ENCODE measurements at places on chromosomes 11 and 22. TPM values are rescaled to one million over a fixed set of nuclear protein-coding genes. Genes with fewer than 3 reads are reported as not detected.

MS4A7 gene
- total RNA-seq, result not detected

APOBEC3B gene
- 14.2 TPM for total RNA-seq

LBHD1 gene
- total RNA-seq, result 5.2 TPM

BTBD18 gene
- not detected for total RNA-seq

MB gene
- not detected for total RNA-seq

SLC25A45 gene
- 0.61 TPM for total RNA-seq

HORMAD2 gene
- not detected for total RNA-seq

MAPK8IP1 gene
- 40.1 TPM for total RNA-seq

MUC6 gene
- not detected for total RNA-seq

SLC25A18 gene
- total RNA-seq, result 2.2 TPM

CTSW gene
- not detected for total RNA-seq

KCNJ1 gene
- 0.17 TPM for total RNA-seq

All from H1 (cell line).